Thoracic aorta (tissue), 2 donors: ENCODE measurements at places on chromosomes 13 and 19.

DNA sequence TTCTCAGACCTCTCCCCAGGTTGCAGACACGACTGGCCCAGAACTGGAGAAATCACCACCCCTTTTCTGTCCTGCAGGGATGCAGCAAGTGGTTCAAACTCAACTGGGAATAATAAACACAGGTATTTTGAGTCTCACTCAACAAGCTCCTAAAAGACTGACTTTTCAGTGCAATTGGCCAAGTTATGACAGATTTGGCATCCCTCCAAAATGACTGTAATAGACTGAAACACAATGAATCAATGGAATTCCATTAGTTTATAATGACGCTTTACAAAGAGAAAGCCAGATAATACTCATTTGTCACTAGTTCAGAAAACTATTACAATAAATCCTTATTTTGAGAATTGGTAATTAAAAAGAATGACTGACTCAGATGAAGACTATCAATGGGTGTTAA lies 38.1 kb downstream of the MIPEP start:
- DNase-seq: no peak

DNA sequence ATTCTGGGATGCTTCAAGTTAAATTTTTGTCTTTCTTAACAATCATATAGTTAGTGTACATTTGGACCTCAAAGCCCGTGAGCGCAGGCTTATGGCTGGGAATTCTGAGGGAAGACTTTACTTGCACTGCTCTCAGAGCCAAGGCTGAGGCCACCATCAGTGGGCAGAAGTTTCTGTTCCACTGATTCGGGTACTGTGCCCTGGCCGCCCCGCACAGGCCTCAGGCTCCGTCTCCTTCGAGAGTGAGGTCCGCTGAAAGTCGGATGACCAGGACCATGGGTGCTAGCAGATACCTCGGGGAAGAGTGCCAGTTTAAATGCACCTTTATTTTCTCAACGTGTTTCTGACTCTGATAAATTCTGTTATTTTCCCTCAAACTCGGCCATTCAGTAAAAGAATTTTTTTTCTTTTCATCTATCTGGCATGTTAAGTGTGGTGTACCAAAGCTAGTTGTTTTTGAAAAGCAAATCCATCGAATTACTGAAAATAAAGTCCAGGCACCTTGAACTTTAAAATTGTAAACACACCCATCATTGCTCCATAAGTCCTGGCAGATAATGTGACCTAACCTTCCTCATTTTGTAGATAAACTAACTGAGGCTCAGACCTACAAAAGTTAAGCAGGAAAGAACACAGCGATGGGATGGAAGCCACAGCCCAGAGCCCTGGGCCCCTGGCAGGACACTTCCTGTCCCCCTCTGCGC lies 126.7 kb downstream of the SOX1 start:
- no peak for DNase-seq

GRCh38 chr13:43444081-43444480 lies 342.7 kb downstream of the ENOX1 start:
- DNase-seq: no peak

GRCh38 chr13:67966065-67966464 lies 735.9 kb upstream of the PCDH9 start:
- no peak for DNase-seq

DNA sequence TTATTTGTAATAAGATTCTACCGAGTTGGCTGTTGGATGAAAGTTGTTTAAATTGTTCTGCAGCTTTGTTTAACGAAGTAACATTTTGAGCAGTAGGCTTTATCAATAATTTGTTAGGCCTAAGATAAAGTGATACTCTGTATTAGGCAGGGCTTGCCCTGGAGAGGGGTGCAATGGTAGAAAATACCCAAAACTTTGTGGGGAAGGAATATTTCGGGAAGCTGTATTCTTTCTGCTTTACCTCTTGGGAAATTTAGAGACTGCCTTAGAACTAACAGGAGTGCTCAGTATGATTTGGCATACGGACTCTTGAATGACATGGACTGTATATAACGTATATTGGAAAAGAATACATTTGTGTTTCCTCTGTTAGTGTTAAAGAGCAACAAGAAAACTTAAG lies 2.5 kb downstream of the PDS5B start:
- DNase-seq: no peak

DNA sequence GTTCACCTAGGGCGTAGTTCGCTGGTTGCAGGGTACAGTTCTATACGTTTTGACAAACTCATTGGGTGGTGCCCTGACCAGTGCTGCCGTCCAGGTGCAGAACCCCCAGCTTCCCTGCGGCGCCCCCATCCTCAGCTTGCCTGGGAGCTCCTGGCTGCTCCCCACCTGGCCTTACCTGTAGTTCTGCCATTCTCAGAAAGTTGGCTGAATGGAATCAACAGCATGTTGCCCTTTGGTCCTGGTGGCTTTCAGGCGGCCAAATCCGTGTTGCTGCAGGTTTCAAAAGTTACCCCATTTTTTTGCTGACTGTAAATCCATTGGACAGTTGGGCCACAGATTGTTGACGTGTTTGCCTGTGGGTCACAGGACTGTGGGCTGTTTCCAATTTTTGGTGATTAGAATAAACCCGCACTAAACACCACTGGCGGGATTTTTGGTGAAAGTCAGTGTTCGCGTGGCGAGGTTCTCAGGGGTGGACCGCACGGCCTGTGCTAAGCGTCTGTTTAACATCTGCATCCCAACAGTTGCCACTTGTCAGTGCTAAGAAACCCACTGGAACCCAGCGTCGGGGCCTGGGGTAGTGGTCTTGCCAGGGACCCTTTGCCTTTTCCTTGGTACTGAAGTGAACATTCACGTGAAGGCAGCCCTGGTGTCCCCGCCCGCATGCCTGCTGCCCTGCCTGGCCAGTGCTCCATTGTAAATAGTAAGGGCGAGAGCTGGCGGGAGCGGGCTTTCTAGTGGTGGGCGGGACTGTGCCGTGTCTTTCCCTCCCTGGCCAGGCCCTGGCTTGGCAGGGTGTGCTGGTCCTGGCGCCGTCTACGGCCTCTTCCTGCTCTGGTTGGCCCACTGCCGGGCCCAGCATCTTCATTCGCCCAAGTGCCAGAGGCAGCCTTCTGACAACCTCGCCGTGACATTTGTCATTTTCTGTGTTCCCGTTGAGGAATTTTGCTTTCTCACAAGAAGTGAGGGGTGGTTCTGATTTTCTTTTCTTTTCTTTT lies 3.3 kb downstream of the DOT1L start:
- DNase-seq: peak; percentile 75

DNA sequence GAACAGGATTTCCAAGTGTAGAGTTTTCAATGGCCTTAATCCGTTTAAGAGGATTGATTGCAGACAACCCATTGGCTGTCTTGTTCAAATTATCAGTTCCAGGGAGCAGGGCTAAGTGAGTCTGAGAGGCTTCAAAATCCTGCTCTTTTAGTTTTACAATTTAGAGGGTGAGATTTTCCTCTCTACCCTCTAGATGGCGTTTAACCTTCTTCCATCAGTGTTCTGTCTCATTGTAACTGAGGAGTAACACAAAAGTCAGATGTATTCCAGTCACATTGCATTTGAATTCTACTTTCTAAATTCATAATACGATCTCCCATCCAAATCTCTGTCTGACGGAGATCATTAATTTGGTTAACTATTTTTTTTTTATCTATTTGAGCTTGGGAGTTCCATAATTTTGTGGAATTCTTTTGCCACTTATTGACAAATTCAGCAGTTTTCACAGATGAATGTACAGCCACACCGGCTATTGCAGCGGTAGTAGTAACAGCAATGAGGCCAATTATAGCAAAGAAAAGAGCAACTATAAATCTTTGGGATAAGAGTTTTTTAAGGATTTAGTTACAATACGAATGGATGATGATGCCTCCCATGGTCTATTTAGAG lies 7.8 kb upstream of the C19orf84 start:
- DNase-seq: no peak

DNA sequence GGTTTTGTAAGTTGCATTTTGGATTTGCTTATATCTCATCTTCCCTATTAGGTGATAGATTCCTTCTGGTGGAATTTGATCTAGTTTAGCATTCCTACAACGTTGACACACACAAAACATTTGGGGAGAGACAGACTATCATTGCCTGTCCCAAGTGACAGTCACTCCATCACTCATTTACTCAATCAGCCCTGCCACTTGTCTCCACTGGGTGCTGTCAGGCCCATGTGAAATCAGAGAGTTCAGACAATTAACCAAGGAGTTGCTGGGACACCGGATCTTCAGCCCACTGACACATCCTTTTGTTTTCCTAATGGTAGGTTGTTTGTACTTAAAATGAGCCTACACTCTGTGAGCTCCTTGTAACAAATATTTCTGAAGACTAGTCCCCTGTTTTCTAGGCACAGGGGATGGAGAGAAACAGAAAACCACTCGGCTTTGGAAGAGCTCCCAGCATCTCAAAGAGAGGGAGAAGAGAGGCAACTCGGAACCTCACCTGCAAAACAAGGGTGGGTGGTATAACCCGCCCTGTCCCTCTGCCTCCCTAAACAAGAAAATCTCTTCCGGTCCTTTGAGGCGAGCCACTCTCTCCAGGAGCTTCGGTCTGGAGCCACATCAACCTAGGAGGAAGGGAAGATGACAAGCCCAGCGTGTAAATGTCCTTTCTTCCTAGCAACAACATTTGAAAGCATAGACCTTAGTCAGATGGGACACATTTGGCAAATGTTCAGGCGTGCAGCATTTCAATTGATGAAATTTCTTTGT lies 440.9 kb upstream of the KLF12 start:
- DNase-seq: no peak

DNA sequence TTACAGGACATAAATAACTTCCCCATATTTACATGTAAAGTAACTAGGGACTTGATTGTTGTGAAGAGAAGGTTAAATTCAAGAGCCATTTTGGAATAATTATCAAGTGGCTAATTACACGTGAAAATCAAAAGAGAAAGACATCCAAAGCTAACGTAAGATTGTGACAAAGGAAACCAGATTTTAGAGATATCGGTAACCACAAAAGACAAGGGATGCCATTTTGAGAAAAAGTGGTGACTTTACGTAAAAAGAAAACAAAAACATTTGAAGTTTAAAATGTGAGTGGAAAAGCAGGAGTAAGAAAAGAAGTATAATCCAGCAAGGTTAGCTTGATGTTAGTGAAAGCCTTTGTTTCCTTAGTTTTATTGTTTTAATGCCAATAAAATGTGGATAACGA lies 10.9 kb upstream of the VWA8 start:
- no peak for DNase-seq

- no peak for DNase-seq
These were observed 953.2 kb downstream of the DIAPH3 start for GRCh38 chr13:59210543-59210942.

- DNase-seq: no peak
These were observed 38.3 kb downstream of the RAB20 start for GRCh38 chr13:110523180-110523579.

- DNase-seq: no peak
These were observed 141.6 kb upstream of the ARGLU1 start for GRCh38 chr13:106709522-106709921.

DNA sequence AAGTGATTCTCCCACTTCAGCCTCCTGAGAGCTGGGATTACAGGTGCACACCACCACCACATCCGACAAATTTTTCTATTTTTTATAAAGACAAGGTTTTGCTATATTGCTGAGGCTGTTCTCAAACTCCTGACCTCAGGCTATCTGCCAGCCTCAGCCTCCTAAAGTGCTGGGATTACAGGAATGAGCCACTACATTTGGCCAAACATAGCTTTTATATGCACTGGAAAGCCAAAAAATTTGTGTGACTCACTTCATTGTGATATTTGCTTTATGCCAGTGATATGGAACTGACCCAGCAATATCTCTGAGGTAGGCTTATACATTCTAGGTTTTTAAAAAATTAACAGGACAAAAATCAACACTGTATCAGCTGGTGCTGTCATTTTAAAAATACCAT lies 26.8 kb upstream of the ACOD1 start:
- DNase-seq: no peak

DNA sequence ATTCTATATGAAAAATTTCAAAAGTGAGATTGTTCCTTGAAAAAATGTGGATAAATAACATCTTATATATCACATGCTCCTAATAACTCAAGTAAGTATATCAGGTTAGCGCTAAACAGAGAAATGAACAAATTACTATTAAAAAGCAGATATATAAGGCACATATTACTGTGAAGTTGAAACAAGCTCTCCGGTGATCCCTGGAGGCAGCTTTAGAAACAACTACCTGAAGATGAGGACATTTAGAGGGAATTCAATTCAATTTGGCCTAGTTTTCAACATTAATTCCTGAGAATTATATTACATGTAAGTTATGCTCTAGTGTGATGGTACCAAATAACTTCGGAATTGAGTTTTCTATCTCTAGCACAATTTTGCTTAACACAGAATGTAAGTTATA lies 1373.6 kb upstream of the SPRY2 start:
- no peak for DNase-seq

DNA sequence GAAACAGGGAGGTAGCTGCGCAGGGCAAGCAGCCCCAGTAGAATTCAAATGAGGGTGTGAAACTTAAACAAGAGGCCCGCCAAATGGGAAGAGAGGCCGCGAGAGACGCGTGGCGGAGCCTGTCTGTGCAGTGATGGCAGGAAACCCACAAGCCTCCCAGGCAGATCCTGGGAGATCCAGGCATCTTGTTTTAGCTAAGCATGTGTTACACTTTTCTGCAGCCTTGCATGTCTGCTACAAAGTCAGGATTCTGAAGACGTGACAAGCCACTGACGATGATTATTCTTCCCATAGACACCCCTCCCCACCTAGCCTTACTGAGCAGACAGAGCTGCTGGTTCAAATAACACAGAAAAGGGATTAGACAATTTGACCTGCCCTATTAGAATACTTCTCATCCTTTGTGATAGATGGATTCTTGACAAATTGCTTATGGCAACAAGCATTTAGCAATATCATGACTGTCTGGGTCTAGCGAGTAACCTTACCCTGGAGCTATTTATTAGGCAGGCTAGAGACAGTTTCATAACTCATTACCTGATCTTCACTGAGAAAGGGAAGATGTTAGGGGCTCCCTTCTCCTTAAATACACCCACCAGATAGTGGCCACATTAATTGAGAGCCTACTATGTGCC lies 185.2 kb upstream of the IRS2 start:
- no peak for DNase-seq

GRCh38 chr13:58666331-58666730 lies 1034.8 kb downstream of the PCDH17 start:
- DNase-seq: no peak
